Spleen (tissue), 13 donors: ENCODE measurements at places on chromosomes 2 and 18.

DNA sequence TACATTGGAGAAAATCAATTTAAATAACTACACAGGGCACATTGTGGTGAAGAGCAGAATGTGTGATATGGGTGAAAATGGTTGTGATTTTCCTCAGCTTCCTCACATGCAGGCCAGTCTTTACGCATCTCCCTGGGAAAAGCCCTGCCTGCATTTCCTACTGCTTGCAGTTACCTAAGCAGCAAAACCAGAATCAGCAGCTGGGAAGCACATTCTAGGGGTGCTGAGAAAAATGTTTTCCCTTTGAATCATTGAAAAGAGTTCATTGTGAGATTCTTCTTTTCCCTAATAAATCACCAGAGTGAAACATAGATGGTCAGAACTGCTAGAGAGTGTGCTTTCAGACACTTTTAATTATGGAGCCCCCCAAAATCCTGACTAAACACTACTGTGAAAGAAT is 656.0 kb downstream of the TDRD15 start:
- DNase-seq = no peak
- H3K27ac ChIP-seq = no peak overlapping the region

DNA sequence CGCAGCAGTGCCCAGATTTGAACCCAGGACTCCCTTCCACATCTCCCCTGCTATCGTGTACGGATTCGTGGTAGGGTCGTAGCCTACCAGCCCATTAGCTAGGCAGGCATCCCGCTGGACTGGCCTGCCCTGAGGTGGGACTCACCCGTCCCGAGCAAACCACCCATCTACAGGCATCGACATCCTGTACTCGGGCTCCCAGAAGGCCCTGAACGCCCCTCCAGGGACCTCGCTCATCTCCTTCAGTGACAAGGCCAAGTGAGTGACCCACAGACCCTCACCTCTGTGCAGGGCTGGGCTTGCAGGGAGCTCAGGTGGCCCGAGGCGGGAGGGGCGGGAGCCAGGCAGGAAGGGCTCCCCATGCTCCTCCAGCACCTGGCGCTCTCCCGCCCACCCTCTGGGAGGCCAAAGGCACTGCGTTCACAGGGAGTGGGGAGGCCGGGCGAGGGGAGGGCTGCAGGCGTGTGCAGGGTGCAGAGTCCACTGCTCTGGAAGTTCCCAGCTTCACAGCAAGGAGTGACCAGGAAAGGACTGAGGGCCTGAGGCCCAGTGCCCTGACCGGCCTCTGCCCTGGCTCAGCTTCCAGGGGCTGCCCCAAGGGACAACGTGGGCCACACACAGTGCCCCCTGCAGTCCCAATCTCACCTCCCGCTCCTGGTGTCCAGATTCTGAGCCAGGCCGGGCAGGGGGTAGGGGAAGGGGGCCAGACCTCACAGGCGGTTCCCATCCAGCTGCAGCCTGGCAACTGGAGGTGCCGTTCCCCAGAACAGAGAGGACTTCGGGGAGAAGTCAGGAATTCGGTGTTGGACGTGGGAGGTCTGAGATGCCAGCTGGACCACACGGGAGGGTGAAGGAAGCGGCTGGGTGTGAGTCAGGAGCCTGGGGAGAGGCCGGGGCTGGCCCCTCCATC is 5.4 kb downstream of the AGXT start:
- no peaks in the 10 kb centered on the region for H3K4me1 ChIP-seq
- H3K27ac ChIP-seq = no peak overlapping the region
- no peaks in the 10 kb centered on the region for H3K36me3 ChIP-seq

GRCh38 chr2:23571527-23572282 is 186.7 kb downstream of the KLHL29 start:
- no peaks in the 10 kb centered on the region for H3K36me3 ChIP-seq
- DNase-seq = no peak
- no peaks in the 10 kb centered on the region for H3K4me1 ChIP-seq
- no peak overlapping the region for H3K27ac ChIP-seq

DNA sequence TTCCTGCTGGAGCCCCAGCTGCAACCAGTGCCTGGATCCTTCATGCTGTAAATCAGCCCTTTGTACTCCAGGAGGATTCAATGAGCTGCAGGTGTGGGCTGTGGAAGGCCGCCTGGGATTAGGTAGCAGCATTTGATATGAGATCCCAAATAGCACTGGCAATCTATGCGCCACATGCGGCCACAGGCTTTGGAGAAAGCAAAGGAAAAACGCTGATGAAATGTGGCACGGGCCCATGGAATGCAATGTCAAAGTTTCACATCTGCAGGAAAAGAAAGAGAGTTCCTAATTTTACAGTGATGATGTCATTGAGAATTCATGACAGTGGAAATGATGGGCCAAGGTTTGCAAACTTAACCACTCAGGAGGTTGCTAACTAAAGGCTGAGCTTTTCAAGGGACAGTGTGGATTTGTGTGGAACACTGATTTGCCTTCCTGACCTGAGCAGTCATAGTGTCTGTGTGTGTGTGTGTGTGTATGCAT is 216.4 kb upstream of the OSR1 start:
- no peak for DNase-seq
- no peaks in the 10 kb centered on the region for H3K27me3 ChIP-seq

DNA sequence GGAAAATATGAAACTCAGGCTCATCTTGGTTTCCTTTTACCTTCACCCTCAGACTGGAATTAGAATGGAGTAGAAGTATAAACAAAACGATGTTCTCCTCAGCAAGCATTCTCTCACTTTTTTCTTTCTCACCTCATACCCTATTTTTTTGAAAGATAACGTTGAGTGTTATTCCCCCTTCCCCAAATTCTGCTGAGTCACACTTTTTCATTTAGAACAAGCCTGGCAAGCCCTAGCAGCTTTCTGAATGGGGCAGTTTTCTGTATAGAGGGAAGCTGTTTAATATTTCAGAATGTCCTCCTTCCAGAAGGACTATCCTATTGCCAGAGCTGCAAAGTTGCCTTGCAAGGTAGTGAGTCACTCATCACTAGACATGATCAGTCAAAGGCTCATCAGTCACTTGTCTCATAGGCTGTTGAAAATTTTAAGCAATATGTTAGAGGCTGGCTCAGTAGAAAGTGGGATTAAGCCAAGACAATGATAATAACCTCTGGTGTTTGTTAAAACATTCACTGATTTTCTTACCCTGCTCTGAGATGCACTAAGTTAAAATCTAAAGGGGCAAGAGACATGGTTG is 416.1 kb downstream of the RNF144A start:
- no peak overlapping the region for H3K4me3 ChIP-seq
- H3K27ac ChIP-seq = no peak overlapping the region
- no peaks in the 10 kb centered on the region for H3K27me3 ChIP-seq
- H3K36me3 ChIP-seq = no peaks in the 10 kb centered on the region
- DNase-seq = no peak

- H3K27me3 ChIP-seq = no peaks in the 10 kb centered on the region
- peaks cover 10% of the 10 kb centered on the region for H3K36me3 ChIP-seq
- no peak for DNase-seq
- no peaks in the 10 kb centered on the region for H3K4me1 ChIP-seq
Measured at GRCh38 chr2:142926445-142926844, 49.0 kb downstream of the KYNU start.
